Fibroblast of skin of abdomen (primary cell): ENCODE measurements at places on chromosomes 12 and 14.

GRCh38 chr14:51616724-51617409 lies 34.8 kb upstream of the FRMD6 start:
- peak; percentile 93 for DNase-seq

DNA sequence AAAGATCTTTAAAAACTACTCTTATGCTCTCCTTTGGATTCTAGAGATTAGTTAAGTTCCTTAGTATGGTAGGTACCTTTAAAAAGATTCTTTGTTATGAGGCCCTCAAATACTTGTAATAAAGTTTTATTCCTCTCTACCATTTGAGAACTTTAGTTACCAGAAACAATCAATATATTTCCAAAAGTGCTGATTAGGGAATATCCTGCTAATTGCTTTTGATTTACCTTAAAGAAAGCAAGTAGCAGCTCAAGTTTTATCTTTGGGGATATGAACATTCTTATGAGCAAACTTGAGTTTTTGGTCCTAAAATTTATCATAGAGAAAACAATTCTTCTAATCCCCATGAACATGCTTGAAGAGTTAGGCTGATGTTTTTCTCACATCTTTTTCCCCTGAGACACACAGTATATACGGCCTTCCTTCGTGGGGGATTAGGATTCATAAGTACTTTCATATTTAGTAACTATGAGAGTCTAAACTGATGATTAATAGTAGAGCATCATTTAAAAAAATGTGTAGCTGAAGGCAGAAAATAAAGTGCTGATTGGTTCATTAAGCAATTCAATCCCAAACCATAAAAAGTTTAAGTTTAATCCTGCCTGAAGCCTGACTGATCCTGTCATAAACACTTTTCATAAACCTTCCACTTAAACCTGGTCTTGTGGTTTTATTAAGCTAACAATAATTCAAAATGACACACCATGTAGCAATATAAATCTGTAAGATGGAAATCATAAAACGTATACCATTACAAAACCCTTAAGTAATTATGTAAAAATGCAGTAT lies 380.5 kb upstream of the FBXO33 start:
- peak; percentile 19 for DNase-seq

GRCh38 chr12:120366845-120367232 lies 2.1 kb downstream of the MSI1 start:
- no peak for DNase-seq

DNA sequence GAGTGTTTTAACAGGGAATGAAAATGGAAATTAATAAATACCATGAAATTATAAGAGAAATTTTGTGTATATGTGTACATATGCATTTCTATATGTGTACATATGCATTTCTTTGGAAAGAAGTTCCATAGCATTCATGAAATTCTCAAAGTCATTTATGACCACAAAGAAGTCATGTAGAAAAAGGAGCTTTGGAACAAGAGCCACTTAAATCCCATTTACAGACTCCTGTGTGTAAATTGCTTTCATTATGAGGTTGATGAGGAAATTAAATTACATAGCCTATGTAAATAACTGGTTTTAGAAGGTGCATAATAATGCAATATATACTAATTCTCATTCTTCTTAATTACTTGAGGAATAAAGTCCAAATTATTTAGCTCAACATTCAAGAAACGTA lies 450.5 kb upstream of the SYT1 start:
- no peak for DNase-seq

- no peak for DNase-seq
Measured at GRCh38 chr12:108615918-108616317, 17.8 kb downstream of the SELPLG start.

- no peak for DNase-seq
Measured at GRCh38 chr14:31898838-31899528, 178.1 kb upstream of the ARHGAP5 start.

DNA sequence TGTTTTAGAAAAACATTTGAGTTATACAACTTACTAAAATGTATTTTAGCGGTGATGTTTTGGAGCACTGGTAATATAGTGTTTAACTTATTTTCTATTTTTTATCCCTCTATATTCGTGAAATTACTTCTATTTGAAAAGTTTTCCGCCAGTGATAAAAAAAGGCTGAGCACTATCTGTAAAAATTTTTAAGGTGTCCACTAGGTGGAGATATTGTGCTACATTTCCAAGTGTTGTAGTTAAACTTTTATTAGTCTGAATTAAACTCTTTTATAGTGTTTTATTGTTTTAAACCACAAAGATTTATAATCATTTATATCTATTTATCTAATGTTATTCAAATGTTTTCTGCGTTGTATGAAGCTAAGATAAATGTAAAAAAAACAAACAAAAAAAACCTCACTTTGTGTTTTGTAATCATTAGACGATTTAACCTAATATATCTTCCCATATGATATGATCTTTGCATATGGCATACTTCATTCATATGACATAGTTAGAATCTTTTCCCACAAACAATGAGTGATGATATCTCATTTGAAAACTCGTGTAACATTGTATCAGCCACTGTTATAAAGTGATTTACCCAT lies 11.8 kb downstream of the ALG10B start:
- DNase-seq, result peak; percentile 21

- DNase-seq, result no peak
Measured at GRCh38 chr12:41188841-41189394, 798 bp downstream of the PDZRN4 start.

- DNase-seq, result no peak
Measured at GRCh38 chr12:24977060-24977459, 28.2 kb upstream of the BCAT1 start.

DNA sequence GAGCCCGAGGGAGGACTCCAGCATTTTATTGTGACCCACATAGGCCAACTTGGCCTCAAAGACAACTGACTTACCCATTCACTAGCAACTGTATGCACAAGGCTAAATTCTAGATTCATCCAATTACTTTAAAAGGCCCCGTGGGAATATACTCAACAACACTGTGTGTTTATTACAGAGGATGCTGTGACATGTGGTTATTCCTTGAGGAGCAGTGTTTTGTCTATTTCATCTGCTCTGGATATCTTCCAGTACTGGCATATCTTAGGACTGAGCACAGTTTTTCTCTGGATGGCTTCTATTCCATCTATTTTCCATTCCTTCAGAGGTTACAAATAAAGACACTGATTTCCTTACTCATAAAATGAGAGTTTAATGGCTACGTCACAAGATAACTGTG lies 87.2 kb upstream of the KRAS start:
- DNase-seq, result no peak

GRCh38 chr12:96698521-96698920 lies 208.5 kb upstream of the NEDD1 start:
- DNase-seq, result no peak

DNA sequence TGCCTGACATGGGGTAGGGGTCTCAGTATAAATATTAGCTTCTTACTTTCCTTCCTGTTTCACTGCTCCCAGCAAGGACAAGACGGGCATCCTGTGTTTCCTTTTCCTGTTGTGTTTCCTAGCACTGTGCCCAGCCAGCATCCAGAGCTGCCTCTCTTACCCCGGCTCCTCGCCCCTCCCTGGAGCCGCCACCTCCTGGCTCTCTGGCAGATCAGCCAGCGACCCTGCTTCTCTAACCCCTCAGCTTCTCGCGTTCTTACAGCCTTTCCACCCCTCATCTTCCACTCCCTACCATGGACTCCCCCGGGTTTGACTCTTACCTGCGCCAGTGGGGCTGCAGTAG lies 17.8 kb downstream of the HDAC7 start:
- no peak for DNase-seq

- no peak for DNase-seq
Measured at GRCh38 chr12:96302687-96303310, 97.4 kb downstream of the CDK17 start.

DNA sequence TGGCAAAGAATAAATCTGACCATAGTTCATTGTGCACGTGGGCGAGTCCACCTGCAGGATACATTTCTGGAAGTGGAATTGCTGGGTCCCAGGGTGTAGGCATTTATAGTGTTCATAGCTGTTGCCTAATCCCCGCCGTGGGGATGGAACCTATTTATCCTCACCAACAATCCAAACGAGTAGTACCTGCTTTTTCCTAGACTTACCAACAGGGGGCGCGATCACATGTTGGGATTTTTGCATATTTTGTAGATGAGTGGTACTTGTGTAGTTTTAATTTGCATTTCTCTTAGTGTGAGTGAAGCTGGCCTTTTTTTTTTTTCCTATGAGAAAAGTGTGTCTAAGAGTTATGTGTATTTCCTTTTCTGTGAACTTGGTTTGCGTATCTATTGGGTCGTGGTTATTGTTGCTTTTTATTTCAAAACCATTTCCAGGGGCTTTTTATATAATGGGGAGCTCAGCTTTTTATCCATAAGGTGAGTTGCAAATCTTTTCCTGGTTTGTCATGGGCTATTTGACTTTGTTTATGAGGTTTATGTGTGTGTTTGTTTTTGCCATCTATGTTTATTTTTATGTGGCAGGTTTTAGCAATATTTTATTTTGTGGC lies 67.2 kb downstream of the CCDC92 start:
- peak; percentile 84 for DNase-seq

DNA sequence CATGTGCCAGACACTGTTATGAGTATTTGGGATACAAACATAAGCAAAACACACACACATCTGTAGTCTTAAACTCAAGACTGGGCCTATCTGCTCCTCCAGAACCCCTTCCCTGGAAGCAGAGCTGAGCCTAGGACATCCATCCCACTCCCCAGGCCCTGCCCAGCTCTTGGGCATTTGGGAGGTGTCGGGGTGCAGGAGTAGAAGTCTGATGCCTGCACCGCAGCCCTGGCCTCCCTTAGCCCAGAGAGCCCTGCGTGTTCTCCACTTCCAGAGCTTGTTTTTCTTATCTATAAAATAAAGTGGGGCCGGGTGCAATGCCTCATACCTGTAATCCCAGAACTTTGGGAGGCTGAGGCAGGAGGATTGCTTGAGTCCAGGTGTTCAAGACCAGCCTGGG lies 11.7 kb downstream of the HSP90AA1 start:
- DNase-seq, result no peak

DNA sequence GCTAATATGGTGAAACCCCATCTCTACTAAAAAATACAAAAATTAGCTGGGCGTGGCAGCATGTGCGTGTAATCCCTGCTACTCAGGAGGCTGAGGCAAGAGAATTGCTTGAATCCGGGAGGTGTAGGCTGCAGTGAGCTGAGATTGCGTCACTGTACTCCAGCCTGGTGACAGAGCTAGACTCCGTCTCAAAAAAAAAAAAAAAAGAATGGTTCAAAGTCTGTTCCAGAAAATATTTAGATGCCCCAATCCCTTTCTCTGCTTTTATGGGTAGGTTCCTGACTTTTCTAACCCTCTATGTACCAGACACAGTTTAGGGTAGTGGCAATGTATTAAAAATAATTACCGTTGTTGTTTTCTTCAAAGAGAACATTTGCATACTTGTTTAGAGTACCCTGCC lies 161.4 kb downstream of the STXBP6 start:
- no peak for DNase-seq

GRCh38 chr12:74021937-74022336 lies 515.7 kb upstream of the ATXN7L3B start:
- DNase-seq, result peak; percentile 58
